ENCODE measurements at places on chromosomes 7 and 10.

- DNase-seq = no peak
Measured at GRCh38 chr7:136890399-136890798, 21.9 kb downstream of the CHRM2 start.

GRCh38 chr10:89301232-89301631, 614 bp upstream of the IFIT2 start:
- DNase-seq = no peak

GRCh38 chr7:80232979-80233724, 98.5 kb downstream of the GNAI1 start:
- no peak for DNase-seq

DNA sequence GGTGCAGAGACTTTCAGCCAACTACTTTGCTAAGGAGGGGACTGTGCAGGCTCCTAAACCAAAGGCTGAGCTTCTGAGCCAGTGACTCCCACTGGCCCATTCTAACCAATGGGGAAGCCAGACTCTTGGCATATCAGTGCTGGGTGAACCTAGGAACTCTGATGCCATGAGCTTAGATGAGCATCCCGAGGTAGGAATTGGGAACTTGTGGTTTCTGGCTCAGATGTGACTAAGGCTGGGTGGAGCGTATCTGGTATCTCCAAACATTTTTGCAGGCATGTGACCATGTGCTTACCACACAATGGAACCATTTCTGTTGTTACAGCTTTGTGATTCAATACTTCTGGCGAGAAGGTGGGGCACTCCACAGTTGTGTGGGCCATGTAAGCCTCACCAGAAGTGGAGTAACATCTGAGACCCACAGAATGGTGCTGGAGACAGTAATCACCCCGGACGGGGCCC, 2.5 kb upstream of the AVPI1 start:
- DNase-seq = no peak

DNA sequence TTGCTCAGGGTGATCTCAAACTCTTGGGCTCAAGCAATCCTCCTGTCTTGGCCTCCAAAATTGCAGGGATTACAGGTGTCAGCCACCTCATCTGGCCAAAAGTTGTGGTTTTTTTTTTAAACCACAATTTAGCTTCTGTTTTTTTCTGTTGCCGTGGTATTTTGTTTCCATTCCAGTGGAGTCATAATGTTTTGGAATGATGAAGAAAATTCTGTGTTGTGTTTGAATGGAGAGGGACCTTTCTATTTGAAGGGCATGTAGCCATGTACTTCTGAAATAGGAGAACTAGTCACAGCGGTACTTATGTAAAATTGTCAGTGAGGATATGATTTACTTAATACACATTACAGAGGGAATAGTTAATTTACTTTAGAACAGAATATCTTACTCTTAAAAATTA, 201.3 kb downstream of the ARL4A start:
- no peak for DNase-seq

DNA sequence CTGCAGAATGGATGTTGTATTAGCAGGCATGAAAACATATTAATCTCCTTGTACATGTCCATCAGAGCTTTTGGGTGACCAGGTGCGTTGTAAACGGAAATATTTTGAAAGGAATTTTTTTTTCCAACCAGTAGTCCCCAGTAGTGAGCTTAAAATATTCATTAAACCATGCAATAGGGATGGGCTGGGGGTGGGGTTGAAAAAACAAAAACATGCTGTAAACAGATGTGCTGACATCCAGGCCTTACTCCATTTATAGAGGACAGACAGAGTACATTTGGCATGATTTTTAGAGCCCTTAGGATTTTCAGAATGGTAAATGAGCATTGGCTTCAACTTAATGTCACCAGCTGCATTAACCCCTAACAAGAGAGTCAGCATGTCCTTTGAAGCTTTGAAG, 50.2 kb downstream of the PTPN12 start:
- DNase-seq = no peak

- no peak for DNase-seq
Measured at GRCh38 chr7:29980151-29980550, 9.4 kb downstream of the SCRN1 start.

GRCh38 chr10:33214174-33214573, 120.3 kb downstream of the NRP1 start:
- DNase-seq = no peak

- DNase-seq = no peak
Measured at GRCh38 chr10:58586282-58587245, 73.9 kb downstream of the BICC1 start.

- no peak for DNase-seq
Measured at GRCh38 chr10:128316121-128316726, 190.0 kb upstream of the MKI67 start.

GRCh38 chr10:131174211-131174565, 137.3 kb downstream of the TCERG1L start:
- DNase-seq = no peak

DNA sequence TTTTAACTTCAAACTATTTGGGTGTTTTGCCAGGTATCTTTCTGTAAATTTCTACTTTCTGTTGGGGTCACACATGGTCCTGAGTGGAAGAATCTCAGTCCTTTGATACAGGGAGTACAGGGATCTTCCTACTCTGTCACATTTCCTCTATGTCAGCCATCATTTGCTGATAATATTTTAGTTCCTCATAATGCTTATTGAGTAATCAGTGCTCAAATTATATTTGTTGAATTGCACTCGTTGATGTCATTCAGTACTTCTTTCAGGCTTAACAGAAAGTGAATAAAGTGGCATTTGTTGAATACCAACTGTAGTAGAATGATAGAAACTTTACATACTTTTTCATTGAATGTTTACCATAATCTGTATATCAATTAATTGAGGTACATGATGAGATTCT, 31.9 kb downstream of the WDR11 start:
- no peak for DNase-seq

DNA sequence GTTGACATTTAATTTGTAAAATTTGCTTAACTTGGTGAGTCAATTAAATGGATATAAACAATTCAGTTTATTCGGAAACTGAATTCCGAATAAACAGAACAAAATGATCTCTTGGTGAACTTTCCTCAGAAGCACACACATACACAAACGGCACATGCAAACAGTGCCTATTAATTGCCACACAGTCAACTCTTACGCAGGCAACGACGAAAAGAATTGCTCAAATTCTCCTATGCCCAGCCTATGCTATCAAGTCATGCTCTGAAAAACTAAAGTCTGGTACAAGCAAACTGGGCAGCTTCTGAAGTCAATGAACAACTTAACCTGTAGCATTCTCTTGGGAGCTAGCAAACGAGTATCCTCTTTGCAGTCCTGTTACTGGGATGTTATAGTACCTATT, 38.8 kb upstream of the ASL start:
- DNase-seq = no peak

GRCh38 chr10:127990846-127991542, 84.1 kb downstream of the PTPRE start:
- DNase-seq = no peak

DNA sequence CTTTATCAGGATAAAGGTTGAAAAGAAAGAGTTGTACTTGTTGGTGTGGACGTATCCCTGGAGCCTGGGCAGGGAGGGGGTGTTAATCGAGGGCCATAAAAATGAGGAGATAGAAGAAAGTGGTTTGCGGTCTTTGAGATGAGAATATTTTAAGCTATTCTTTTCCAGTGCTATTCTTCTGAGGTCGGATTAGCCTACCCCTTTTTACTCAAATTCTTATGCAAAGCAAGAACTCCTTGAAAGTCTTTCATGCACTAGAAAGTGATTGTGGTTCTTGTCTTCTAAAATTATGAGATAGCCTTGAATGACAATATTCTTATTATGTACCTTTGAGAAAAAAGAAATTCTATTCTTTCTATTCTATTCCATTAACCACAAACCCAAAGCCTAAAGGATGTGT, 201.3 kb upstream of the SEMA3C start:
- DNase-seq = no peak

- no peak for DNase-seq
Measured at GRCh38 chr10:68900427-68901104, 549 bp upstream of the DDX50 start.

DNA sequence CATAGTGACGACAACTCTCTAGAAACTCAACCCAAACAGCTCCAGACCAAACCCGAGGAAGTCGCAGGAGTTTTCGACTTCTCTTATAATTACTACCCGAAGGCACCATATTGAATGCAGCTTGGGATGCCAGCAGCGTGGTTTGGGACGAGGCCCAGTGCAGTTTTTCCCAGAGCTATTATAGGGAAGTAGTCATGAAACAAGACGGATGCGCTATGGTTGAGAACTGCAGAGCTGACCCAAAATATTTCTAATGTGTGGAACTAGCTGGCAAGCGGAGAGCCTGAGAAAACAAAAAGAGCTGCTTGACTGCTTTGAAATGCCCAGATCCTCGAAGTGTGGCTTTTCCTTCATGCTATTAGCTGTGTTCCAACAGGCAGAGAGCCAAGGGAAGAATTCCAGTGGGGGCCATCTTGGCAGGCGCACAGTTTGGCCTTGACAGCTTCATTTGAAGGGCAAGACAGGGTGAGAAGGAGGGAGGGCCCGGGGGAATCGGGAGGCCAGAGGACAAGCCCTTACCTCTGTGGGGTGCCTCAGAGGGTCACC, 122.7 kb downstream of the CUL2 start:
- no peak for DNase-seq

GRCh38 chr10:105807935-105808587, 1167.0 kb downstream of the SORCS3 start:
- no peak for DNase-seq

DNA sequence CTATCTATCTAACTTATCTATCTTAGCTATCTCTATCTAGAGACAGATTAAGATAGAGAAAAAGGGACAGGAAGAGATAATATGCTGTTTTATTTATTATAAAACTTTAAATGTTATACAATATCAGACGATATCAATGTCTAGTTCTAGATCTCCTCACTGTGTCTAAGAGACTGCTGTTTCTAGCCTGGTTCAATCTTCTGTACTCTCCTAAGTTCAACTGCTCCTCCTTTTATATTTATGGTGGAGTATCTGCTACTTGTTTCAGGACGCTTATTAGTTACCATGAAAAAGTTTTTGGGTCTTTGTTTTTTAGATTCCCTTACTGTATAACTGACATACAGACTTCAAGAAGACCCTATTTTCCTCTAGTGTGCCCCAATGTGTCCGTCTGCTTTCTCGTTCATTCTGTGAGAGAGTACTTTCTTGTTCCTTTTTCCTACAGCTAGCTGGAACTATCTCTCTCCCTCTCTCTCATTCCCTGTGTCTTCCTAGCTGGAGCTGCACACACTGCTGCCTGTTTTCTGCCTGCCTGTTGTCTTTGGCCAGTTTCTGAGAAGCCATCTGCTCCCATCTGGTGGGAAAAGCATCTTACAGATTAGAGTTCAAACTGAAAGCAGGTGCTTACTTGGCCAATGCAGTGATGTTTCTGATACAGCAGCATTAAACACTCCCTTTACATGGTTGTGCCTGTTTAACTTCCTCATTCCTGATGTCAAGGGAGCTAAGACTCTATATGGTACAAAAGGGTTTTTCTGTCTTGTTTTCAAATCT, 49.4 kb upstream of the ARL4A start:
- DNase-seq = no peak

DNA sequence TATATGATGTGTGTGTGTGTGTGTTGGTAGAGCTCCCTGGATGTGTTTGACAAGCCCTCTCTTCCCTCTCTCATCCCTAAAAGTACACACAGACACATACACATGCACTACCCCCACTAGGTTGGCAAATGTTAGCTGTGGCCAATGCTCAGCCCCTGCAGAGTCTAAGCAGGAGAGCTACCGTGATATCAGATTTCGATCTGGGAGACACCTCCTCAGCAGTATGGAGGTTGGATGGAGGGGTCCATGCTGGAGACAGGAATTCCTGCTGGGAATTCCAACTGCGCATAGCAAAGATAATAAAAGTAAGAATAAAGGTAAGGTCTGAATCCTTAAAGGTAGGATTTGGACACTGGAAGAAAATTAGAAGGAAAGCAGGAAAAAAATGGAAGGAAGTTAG, 85.7 kb downstream of the C10orf90 start:
- DNase-seq = no peak

- DNase-seq = no peak
Measured at GRCh38 chr10:82515256-82515655, 640.3 kb downstream of the NRG3 start.

GRCh38 chr10:3172081-3172445, 519 bp downstream of the PITRM1 start:
- DNase-seq = no peak

DNA sequence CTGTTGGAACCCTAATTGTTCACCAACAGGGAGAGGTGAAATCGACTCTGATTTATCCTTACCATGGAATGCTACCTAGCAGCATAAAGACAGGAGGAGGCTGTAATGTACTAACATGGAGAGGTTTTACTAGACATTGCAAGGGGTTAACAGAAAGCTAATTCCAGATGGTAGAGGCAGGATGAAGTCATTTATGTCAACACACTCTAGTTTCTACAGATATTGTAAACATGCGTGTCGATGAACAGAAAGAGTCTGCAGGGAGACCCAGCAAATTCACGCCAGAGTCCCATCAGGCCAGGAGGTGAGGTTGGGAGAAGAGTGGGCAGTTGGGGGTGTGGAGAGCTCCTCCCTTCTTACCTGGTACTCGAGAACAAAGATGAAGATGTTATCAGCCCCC, 7.0 kb downstream of the NPC1L1 start:
- DNase-seq = no peak

DNA sequence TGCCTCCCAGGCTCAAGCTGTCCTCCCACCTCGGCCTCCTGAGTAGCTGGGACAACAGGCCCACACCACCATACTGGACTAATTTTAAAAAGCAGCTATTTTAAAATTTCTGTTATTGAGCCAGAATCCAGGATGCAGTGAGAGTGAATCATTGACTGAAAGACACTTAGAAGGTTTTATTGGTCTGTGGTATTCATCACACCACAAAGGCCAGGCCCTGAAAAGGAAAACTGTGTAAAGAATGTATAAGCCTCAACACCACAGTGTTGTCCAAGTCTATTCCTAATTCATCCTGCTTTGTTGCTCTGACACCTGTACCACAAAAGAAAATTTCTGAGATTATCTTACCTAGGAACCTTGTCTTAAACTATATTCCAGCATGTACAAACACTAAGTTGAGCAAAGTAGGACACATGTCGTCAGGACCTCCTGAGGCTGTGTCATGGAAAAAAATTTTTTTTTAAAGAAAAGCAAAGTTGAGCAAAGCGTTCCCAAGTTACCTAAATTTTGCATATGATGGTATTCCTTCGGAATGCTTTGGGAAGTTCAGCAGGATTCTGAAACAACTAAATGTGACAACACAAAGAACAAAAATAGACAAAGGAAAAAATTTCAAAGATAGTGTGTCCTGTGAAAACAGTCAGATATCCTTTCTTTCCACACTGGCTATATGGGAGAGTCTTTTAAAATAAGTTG, 129.6 kb upstream of the MKLN1 start:
- DNase-seq = no peak

DNA sequence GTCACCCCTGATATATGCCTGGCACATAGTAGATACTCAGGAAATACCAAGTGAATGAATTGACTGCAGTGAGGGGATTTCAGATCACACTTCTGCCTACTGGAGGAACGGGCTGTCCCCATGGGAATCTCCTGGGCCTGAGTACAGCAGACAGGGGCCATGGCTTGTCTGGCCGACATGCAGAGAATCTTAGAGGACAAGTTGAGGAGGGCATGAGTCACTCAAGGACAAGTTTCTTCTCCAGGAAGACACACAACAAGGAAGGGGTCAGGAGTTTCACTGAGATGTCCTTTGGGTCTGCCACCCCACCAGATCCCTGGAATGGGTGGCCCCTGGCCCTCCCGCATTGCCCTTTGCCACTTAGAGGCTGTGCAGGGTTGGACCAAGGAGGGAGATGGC, 20.7 kb downstream of the PLPP4 start:
- no peak for DNase-seq

GRCh38 chr10:3135006-3135405, 37.6 kb downstream of the PITRM1 start:
- DNase-seq = no peak
